ENCODE measurements at places on chromosomes 6 and 20.
A peak's percentile ranks its signal among the peaks of the same experiment; 100 is the strongest.

- no peak for DNase-seq
Observed at GRCh38 chr20:34110745-34111641, 1.1 kb downstream of the EIF2S2 start.

DNA sequence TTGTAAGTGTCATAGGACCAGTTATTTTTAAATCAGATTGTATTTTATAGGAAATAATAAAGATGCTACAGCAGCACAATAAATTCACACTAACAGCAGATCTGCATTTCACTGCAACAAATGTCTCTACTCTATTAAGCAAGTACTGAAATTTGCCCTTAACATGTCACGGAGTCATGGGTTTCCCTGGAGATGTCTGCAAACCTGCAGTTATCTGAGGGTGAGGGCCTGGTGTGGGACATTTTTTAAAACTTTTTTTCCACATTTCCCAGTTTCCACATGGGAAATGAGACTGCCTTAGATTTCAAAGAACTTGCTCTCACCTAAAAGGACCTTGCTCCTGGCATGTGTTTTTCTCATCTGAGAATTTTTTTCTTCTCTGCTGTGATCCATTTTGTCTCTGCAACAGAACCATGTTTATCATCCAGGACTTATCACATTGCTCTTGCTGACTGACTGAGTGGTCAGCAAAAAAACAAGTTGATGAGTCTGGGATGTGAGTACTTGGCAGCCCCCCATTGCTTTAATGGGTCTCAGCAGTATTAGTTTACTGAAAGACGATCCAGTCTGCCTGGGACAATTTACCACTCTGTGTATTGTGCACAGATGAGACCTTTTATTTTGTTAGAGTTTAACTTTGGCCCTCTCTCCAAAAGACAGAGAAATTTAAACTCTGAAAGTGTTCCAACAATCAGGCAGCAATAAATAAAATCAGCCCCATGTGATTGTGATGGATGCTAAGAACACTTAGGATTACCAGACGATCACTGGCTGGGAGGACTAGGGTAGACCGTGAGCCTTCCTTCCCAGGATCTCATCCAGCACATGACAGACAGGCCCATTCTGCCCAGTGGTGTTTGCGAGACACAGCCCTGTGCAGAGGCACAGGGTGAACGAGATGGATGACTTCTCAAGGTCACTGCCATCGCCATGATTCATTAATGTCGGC is 268.8 kb downstream of the BTBD9 start:
- DNase-seq: peak; percentile 20

GRCh38 chr6:53361549-53362031 is 12.8 kb upstream of the ELOVL5 start:
- no peak for DNase-seq

DNA sequence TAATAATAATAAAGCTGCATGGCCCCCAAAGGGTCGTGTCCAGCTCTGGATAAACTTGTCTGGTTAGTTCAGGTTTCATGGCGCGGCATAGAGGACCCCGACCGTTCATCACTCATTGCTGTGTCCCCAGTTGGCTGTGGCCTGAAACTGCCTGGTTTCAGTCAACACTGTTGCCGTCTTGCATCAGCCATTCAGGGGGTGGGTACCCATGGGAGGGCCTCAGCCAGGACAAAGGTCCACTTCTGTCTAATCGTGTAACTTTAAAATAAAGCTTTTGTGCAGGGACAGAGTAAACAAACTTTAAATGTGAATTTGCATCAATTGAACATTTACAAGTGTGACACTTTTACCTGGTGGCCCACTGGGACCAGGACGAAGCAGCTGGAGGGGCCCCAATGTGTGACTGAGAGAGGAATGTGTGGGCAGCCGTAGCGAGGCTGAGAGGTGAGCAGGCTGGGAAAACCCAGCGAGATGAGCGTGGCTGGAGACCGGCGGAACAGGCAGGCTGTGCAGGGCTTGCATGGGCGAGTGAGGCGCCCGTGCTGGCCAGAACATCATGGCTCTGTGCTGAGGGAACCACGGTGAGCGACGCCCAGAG is 22.3 kb upstream of the UNC93A start:
- no peak for DNase-seq

DNA sequence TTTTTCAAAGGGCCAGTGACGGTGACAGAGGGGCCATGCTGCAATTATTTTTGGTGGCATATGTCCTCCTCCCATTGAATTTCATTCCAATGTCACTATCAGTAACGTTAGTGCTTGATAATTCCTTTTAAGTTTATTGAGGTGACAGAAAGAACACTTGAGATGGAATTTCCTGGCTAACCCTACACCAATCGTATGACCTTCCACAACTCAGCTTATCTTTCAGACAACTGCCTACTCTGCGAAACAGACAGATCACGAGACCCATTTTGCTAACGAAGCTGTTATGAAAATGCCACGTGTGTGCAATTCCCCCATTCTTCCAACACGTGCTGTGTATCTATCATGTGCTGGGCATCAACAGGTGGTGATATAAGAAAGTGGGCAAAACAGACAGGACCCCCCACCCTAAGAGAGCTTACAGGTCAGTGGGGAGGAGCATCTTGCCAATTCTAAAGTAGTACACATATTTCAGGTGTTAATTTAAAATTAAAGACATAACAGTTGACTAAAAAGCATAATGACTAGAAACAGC is 113.0 kb downstream of the IRF4 start:
- DNase-seq: no peak

GRCh38 chr6:155377061-155377460 is 62.8 kb upstream of the TFB1M start:
- no peak for DNase-seq

- no peak for DNase-seq
Observed at GRCh38 chr6:47520282-47520681, 42.7 kb downstream of the CD2AP start.

- no peak for DNase-seq
Observed at GRCh38 chr6:16723402-16723801, 37.9 kb downstream of the ATXN1 start.

Measured in BE2C (cell line).